Liver (tissue), 10 donors: ENCODE measurements at places on chromosomes 4 and X. TPM values are rescaled to one million over a fixed set of nuclear protein-coding genes. Genes with fewer than 3 reads are reported as not detected.

Gene ESX1
- not detected for total RNA-seq

GRCh38 chrX:11423362-11423818, 130.2 kb downstream of the AMELX start:
- no peak overlapping the region for H3K27ac ChIP-seq
- no peaks in the 10 kb centered on the region for H3K36me3 ChIP-seq

DNA sequence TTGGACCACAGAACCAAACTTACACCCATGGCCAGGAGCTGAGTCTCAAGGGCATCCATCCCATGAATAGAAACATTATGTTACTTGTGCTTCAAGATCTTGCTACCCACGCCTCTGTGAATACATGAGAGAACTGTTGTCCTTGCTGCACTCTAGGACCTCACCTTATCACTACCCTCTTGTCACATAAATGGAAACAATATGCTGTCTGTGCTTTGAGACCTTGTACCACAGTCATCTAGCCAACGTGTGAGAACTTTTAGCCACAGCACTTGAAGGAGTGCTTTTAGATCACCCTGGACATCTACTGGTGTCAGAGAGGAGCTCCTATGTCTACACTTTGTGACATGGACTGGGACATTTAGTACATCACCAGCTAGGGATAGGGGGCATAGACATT, 30.7 kb upstream of the HUWE1 start:
- H3K27ac ChIP-seq, result no peak overlapping the region
- no peak overlapping the region for H3K4me3 ChIP-seq
- H3K36me3 ChIP-seq, result no peaks in the 10 kb centered on the region
- no peak for DNase-seq
- no peaks in the 10 kb centered on the region for H3K4me1 ChIP-seq

DNA sequence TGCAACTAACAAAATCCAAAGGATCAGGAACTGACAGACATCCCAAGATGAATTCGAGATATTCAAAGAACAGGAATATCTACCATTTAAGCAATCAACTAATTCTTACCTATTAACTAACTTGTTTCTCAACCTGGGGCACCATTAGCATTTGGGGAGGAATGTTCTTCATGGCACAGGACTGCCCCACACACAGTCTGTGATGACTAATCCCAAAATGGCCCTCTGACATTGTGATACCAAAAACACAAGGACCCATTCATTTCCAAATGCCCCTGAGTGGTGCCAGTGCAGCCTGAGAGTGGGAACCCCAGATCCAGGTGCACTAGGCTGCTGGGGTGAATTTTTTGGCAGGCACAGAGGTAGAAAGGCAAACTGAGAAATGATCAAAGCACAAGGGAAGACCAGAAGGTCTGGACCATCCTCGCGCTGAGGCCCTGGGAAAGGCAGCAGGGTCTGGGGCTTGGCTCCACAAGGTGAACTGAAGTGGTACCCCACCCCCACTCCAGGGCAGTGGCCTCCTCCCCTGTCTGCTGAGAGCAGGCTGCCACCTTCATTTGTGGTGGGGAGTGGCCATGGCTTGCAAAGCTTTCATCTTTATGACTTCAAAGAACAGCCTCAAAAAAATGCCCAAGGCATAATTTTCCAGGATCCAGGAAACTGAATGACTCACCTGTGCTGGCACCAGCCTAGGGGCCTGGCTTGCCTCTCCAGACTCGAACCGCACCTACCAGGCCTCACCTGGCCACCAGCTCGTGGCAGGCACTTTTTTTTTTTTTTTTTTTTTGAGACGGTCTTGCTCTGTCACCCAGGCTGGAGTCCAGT, 122.4 kb downstream of the BCOR start:
- no peaks in the 10 kb centered on the region for H3K36me3 ChIP-seq
- no peaks in the 10 kb centered on the region for H3K4me1 ChIP-seq
- no peaks in the 10 kb centered on the region for H3K27me3 ChIP-seq

DNA sequence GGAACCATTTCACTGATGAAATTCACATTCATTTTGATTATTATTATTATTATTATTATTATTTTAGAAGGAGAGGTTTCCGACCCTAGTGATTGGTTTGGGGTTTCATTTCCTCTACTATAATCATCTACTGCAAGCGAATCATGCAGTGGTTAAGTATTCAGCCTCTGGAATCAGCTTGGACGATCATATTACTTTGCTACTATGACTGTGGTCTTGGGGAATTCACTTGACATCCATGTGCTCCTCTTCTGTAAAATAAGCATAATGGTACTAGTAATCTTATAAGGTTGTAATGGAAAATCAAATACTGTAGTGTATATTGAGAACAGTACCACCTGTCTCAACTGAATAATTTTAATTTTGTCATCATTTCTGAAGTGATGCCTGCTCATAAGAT, 132.1 kb upstream of the SLC4A4 start:
- no peak for DNase-seq
- peaks cover 8% of the 10 kb centered on the region for H3K4me1 ChIP-seq
- H3K27me3 ChIP-seq, result no peaks in the 10 kb centered on the region
- no peak overlapping the region for H3K4me3 ChIP-seq
- H3K27ac ChIP-seq, result no peak overlapping the region

DNA sequence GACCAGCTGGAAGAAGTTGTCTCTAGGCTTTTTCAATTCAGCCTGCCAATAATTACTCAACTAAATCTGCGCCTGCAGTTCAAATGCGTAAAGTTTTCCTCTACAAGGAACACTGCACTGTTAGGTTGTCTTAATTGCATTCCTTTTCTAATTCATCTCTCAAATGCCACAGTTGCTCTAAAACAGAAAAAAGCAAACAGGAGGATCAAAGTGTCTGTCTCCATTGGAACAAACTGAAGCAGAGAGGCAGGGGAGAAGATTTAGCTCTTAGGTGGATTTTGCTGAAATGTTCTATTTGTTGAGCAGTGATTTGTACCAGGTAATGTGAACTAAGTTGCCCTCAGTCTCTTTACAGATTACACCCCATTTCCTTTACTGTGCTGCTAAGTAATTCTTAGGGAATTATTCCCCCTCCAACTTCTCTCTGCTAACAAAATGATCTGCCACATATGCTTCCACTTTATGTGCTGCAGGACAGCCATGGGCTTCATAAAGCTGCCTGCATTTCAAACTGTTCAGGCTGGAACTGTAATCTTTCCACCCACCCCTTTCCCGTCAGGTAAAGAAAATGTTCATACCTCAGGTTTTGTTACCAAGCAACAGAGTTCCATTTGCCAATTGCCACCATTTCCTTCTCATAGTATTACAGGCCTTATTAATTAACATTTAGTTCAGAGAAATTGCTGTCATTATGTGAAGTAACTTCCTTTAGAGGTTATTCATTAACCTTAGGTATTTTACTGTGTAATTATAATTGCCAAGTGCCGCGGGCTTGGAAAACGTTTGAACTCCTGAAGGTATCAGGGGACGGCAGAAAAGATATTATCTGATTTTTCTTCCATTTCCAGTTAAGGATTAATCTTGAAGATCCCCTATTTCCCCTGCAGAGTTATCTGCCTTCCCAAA, 149.3 kb downstream of the SPRY1 start:
- DNase-seq, result no peak
- no peaks in the 10 kb centered on the region for H3K27me3 ChIP-seq
- no peaks in the 10 kb centered on the region for H3K36me3 ChIP-seq
- H3K4me3 ChIP-seq, result peak overlapping the region; percentile 50

DNA sequence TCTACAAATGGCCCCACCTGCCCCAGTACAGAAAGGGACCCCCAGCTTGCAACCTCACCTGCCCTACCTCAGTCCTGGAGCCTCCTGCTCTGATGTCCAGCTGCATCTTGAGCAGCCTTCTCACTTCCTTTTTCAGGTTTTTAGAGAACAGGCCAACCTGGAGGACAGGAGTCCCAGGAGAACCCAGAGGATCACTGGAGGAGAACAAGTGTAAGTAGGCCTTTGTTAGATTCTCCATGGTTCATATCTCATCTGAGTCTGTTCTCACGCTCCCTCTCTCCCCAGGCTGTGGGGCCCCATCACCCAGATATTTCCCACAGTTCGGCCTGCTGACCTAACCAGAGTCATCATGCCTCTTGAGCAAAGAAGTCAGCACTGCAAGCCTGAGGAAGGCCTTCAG, 3.6 kb downstream of the MAGEA11 start:
- no peak overlapping the region for H3K27ac ChIP-seq
- H3K4me1 ChIP-seq, result no peaks in the 10 kb centered on the region
- H3K36me3 ChIP-seq, result no peaks in the 10 kb centered on the region
- H3K27me3 ChIP-seq, result no peaks in the 10 kb centered on the region
- no peak overlapping the region for H3K4me3 ChIP-seq

- H3K27ac ChIP-seq, result no peak overlapping the region
- H3K4me3 ChIP-seq, result no peak overlapping the region
- H3K27me3 ChIP-seq, result no peaks in the 10 kb centered on the region
- no peak for DNase-seq
Observed at GRCh38 chr4:156771171-156771837, 200.3 kb downstream of the PDGFC start.

Gene FREM3
- total RNA-seq, result not detected

DNA sequence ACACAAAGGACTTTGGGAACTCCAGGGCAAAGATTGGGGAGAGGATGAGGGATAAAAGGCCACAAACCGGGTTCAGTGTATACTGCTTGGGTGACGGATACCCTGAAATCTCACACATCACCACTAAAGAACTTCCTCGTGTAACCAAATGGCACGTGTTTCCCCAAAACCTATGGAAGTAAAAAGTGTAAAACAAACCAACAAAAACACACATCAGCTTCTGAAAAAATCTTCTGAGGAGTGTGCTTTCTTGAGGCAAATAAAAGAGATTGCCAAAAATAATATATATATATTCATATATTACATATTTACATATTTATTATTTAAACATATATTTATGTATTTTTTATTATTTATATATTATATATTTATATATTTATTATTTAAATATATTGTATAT, 3.9 kb downstream of the P2RY8 start:
- H3K4me1 ChIP-seq, result peaks cover 7% of the 10 kb centered on the region
- no peak overlapping the region for H3K27ac ChIP-seq
- no peaks in the 10 kb centered on the region for H3K36me3 ChIP-seq
- no peak for DNase-seq
- H3K4me3 ChIP-seq, result no peak overlapping the region

- DNase-seq, result no peak
- H3K27ac ChIP-seq, result no peak overlapping the region
- H3K27me3 ChIP-seq, result no peaks in the 10 kb centered on the region
- no peak overlapping the region for H3K4me3 ChIP-seq
- no peaks in the 10 kb centered on the region for H3K36me3 ChIP-seq
- H3K4me1 ChIP-seq, result no peaks in the 10 kb centered on the region
Observed at GRCh38 chrX:21675931-21676330, 17.8 kb upstream of the KLHL34 start.

GRCh38 chr4:14701896-14702295, 300.4 kb upstream of the CPEB2 start:
- no peaks in the 10 kb centered on the region for H3K36me3 ChIP-seq
- DNase-seq, result no peak
- H3K4me3 ChIP-seq, result no peak overlapping the region
- no peak overlapping the region for H3K27ac ChIP-seq
- H3K27me3 ChIP-seq, result no peaks in the 10 kb centered on the region

DNA sequence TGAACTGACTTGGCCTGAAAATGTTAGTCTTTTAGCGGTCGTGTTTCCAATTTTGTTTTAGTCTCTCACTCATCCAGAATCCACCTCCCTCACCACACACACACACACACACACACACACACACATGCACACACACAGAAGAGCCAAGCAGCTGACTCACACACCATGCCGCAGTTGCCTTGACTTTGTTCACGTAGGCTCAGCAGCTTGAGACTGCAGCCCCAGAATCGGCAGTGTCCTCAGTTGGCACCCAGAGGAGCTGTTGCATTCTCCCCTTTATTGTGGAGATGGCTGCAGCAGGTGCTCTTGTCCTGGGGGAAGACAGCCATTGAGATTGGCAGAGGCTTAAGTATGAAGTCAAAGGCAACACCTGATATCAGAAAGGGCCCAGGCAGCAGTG, 20.9 kb upstream of the XPNPEP2 start:
- no peak overlapping the region for H3K4me3 ChIP-seq
- no peak overlapping the region for H3K27ac ChIP-seq
- DNase-seq, result no peak
- no peaks in the 10 kb centered on the region for H3K36me3 ChIP-seq

GRCh38 chr4:139761461-139761860, 95.8 kb downstream of the MGST2 start:
- H3K36me3 ChIP-seq, result no peaks in the 10 kb centered on the region
- no peak overlapping the region for H3K4me3 ChIP-seq
- no peaks in the 10 kb centered on the region for H3K27me3 ChIP-seq
- H3K27ac ChIP-seq, result no peak overlapping the region
- H3K4me1 ChIP-seq, result peaks cover 10% of the 10 kb centered on the region

Gene ASB12
- total RNA-seq, result not detected

Gene WDR13
- total RNA-seq, result 39.8 TPM

- H3K4me1 ChIP-seq, result peaks cover 12% of the 10 kb centered on the region
- H3K4me3 ChIP-seq, result no peak overlapping the region
- H3K27ac ChIP-seq, result no peak overlapping the region
- H3K27me3 ChIP-seq, result no peaks in the 10 kb centered on the region
- DNase-seq, result no peak
- H3K36me3 ChIP-seq, result peaks cover 8% of the 10 kb centered on the region
Observed at GRCh38 chr4:39521253-39521919, 5.9 kb downstream of the UGDH start.

Gene PTCHD1
- total RNA-seq, result under 0.01 TPM

Gene THAP9
- 5.3 TPM for total RNA-seq

DNA sequence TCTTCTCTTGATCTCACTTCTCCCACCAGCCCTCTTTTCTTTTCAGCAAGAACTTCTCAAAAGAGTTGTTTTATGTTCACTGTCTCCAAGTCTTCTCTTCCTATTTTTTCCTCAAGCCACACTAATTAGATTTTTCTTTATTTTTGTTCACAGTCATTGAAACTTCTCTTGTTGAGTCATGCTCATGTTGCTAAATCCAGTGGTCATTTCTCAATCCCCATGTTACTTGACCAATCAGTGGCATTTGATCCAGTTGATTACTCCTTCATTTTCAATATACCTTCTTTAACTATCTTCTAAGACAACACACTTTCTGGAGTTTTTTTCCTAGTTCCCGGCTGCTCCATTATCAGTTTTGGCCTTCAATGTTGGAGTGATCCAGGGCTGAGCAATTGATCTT, 103.1 kb upstream of the LSM6 start:
- no peaks in the 10 kb centered on the region for H3K36me3 ChIP-seq
- H3K4me1 ChIP-seq, result no peaks in the 10 kb centered on the region
- no peak overlapping the region for H3K4me3 ChIP-seq
- H3K27ac ChIP-seq, result no peak overlapping the region
- H3K27me3 ChIP-seq, result peaks cover 2% of the 10 kb centered on the region
- no peak for DNase-seq

Gene CXCL1
- not detected for total RNA-seq

DNA sequence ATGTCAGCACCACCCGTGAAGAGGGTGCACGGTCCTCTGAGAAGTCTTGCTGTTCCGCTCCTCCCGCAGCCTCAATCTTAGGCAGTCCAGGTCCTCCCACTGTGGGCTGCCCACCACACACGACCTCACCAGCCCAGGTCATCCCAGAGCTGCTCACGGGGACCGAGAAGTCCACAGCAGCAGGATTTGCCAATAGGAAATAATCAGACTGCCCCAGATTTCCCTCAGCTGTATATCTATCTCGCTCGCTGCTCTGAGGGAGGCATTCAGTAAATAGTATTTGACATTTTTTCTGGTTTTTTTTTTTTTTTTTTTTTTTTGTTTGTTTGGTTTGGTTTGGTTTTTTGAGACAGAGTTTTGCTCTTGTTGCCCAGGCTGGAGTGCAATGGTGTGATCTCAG, 83.8 kb downstream of the STOX2 start:
- no peaks in the 10 kb centered on the region for H3K36me3 ChIP-seq
- H3K4me3 ChIP-seq, result no peak overlapping the region
- no peak overlapping the region for H3K27ac ChIP-seq
- no peak for DNase-seq
- no peaks in the 10 kb centered on the region for H3K27me3 ChIP-seq
